ENCODE measurements at places on chromosomes 1 and 21.

GRCh38 chr1:214446772-214447556 lies 104.4 kb downstream of the PTPN14 start:
- DNase-seq: no peak

DNA sequence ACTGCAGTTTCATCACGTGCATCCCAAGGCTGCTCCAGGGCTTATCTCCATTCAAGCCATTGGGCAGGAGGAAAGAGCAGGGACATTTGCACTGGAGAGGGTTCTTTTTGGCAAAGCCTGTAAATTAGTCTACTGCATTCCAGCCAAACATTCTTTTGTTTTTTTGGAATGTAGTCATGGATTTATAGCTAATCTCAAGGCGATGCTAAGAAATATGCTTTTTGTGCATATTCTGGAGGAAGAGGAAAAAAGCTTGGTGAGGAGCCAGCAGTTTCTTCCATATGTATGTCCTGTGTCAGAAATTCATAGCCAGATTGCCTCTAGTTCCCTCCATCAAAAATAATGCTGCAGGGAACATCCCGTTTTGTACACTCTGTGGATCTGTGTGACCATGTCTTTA lies 221.4 kb downstream of the BACH1 start:
- no peak for DNase-seq

GRCh38 chr1:187629075-187629474 lies 800.3 kb downstream of the PLA2G4A start:
- no peak for DNase-seq

DNA sequence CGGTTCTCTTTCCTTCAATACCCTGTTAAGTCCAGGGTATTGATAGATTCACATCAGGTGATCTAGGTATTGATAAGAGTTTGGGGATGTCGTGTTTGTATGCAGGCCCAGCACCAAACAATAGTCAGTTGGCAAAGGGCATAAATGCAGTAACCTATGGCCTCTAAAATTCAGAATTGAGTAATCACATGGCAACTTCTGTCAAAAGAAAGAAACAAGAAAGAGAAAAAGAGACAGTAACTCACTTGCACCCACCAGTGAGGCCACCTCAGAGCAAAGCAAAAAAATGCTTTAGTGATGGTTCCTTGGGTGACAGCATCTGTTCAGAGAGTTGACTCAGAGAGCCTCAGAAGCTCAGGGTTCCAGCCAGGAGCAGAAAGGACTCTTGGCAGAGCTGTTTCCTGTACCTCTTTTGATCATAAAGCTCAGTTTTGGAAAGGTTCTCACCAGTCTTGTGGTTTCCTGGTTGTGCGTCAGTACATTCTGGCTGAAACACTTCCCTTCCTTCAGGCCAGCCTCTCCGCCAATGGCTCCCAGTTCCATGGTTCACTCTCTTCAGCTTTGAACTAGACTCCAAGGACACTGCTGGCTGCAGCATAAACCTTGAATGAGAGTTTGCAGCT lies 70.1 kb upstream of the GORAB start:
- no peak for DNase-seq

GRCh38 chr1:11272544-11272831 lies 510 bp upstream of the UBIAD1 start:
- no peak for DNase-seq

GRCh38 chr21:28654406-28654805 lies 338.3 kb downstream of the LTN1 start:
- no peak for DNase-seq
